Naive thymus-derived CD8-positive, alpha-beta T cell (primary cell): ENCODE measurements at places on chromosomes 1 and 21. TPM values are rescaled to one million over a fixed set of nuclear protein-coding genes. Genes with fewer than 3 reads are reported as not detected.
A peak's percentile ranks its signal among the peaks of the same experiment; 100 is the strongest.

- no peak for DNase-seq
Observed at GRCh38 chr1:210598135-210598652, 269.5 kb downstream of the HHAT start.

DNA sequence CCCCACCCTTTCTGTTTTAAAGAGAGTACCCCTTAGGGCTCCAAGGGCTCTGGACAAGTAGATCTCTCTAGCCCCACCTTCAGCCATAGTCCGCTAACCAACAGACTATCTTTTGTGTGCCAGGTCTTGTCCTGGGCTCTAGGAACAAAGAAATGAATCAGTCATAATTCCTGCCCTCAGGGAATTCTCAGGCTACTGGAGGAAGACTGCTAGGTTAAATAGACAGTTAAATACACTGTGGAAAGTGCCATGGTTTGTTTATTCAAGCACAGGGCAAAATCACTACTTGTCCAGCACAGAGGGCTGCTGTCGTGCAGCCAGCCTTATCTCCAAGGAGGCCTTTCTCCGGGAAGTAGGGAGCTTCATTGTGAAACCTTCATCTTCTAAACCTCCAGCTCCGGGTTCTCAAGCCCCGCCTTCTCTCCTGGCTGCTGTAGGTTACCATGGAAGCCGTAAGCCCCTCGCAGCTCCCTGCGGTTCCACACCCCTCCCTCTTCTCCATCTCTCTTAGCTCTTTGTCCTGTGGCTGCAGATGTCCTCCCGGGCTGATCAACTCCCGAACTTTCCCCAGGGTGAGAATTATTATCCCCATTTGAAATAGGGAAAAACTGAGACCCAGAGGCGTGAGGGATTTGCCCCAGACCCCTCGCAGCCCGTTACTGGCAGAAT, 29.8 kb downstream of the SHISAL2A start:
- DNase-seq: no peak

DNA sequence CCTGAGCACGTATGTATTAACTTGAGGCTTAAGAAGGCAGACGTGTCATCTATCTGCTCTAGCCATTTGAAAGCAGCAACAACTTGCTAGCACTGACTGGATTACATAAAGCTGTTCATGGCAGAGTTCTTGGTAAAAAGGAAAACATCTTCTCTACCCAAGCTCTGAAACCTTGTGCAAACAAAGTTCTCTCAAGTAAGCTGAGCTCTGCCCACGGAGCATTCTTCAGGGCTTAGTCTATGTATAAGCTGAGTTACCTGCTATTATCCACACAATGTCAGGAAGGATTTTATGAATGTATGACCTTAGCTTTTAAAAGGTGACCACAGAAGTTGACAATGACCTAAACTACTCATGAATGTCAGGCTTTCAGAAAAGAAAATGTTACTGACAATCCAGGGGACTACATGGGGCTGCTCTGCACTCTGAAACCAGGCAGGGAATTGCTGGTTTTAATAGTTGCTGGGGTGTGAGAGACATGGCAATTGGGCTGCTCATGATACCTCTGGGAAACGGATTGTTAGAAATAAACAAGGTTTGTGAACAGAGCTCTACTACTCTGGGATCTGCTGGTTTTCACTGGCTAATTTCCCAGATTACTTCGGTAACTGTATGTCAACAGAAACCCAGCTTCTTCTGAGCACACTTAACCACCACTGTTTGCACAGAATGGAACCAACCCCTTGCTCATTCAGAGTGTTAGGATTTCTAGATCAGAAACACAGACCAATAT, 29.6 kb upstream of the CCN1 start:
- no peak for DNase-seq

GRCh38 chr1:217134857-217135568, 411.8 kb upstream of the ESRRG start:
- DNase-seq: no peak

- DNase-seq: no peak
Observed at GRCh38 chr1:216824511-216824910, 101.3 kb upstream of the ESRRG start.

DNA sequence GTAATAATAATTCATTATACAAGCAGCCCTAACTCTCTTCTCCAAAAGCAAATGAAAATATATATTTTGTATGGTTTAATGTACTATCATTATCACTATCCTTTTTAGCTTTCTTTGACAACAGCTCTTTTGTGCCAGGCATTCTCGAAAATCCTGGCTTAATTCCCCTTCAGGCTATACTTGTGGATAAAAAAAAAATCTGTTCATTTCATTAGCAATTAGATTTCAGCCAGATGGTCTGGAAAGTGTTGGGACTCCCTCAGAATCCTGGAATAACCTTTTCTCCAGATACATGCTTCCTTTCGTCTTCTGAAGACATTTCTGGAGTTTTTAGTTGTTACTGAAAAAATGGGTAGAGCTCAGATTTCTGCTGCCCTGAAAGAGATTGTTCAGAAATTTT, 83.4 kb upstream of the PLPPR4 start:
- no peak for DNase-seq

NTMT2 gene
- not detected for polyA plus RNA-seq

GRCh38 chr1:236282425-236282716, 613 bp upstream of the ERO1B start:
- DNase-seq: peak; percentile 47

DNA sequence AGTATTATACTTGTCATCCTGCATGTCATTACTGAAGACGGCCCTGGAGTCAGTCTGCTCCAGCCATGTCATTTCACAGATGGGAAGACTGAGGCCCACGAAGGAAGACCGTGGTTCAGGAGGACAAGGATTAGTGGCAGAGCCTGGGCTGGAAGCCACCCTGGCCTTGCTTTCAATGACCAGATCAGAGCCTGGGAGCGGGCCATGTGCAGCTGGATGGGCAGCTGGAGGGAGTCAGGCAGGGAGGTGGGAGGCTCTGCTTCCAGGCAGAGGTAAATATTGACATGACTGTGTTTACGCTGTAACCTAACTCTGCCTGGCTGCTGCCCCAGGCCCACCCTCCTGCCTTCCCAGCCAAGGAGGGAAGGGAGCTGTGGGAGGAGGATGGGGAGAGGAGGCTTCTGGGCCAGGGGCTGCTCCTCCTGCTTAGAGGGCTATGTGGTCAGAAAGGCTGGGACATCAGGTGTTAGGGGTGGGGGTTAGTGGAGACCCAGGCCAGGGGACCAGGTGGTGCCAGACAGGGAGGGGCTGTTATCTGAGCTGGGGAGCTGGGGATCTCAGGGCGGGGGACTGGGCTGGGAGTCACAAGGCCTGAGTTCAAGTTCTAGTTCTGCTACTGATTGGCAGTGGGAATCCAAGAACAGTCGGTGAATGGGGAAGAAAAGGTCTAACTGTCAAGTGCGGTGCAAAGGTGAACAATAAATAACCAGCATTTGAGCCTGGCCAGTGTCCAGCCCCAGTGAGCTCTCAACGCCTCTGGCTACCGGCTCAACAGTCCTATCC, 48.5 kb upstream of the ECE1 start:
- DNase-seq: no peak

GRCh38 chr1:37914719-37915475, 32.0 kb downstream of the INPP5B start:
- DNase-seq: no peak

- DNase-seq: no peak
Observed at GRCh38 chr1:210900079-210900478, 233.9 kb downstream of the KCNH1 start.

DNA sequence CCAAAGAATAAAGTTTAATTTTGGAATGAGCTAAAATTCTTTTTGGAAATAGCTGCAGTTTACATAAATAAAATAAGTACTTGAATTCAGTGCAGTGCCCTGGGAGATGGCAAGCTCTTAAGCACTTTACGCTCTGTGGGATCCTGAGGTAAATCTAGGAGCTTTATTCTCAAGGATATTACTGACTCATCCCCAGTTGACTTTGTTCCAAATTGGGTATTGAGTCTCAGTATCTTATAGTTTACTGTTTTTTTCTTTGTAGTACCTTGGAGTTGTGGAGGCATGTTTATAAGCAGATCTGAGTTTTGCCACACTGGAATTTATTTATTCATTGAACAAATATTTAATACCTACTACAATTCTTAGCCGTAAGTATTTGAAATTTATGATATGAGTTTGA, 27.4 kb upstream of the HRNR start:
- DNase-seq: no peak

- DNase-seq: peak; percentile 67
Observed at GRCh38 chr1:36160949-36161485, 5.1 kb downstream of the MAP7D1 start.

GRCh38 chr1:48462716-48463302, 9.2 kb downstream of the SPATA6 start:
- no peak for DNase-seq

UHMK1 gene
- polyA plus RNA-seq: 75.9 TPM

DNA sequence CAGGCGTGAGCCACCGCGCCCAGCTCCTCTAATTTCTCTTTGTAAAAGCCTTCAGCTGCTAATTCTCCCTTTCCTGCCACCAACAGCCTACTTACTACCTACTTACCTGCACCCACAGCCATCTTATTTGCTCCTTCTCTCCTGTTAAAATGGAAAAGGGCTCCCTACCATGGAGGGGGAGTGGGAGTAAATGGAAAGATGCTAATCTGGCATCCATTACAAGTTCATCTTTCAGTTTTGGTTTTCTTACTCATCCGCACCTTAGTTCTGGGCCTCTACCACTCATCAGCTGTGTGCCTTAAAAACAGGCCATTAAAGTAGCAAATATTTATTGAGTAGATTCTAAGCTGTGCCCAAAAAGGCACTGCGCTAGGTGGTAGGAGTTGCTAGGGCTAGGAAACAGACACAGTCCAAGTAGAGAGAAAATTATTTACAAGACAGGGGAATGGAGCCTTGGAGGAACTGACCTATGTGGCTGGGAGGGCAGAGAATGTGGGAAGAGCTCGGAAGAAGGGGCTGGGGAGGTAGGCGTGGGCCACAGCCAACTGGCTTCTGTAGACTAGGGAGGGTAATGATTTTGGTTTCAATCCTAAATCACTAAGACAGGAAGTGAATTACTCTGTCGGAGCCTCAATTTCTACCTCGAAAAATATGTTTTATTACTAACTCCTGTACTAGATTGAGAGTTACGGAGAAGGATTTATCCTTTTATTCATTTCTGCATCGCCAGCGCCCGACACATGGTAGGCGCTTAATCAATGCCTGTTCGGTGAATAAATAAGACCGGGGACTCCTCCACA, 685 bp upstream of the DDI2 start:
- DNase-seq: no peak

DNA sequence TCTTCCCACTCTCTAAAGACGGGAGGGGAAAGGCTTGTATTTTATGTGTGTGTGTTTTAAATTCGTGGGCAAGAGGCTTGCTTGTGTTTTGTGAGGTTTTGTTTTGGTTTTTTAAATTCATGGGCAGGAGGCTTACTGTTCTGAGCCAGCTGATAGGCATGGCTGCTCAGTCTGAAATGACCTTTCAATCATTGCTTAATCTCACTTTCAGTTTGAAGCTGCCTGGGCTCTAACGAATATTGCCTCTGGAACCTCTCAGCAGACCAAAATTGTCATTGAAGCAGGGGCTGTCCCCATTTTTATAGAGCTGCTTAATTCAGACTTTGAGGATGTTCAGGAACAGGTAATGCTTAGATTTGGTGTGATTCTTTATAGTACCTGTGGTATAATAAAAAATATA, 20.3 kb upstream of the TXLNA start:
- no peak for DNase-seq

DNA sequence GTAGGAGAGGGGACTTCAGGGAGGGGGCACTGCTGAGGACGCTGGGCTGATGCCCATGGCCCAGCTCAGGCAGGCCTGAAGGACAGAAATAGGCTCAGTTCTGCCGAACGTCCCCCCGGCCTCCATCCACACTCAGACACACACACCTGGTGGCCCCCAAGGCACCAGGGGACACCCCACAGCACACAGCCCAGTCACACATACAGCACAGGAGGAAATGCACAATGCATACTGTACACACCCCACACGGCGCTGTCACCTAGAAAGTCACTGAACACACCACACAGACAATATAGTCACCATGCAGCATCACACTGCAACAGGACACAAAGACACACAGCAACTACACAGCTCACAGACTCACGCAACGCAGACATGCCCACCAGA, 562 bp downstream of the SYTL1 start:
- no peak for DNase-seq

PGLYRP4 gene
- polyA plus RNA-seq: not detected

DNA sequence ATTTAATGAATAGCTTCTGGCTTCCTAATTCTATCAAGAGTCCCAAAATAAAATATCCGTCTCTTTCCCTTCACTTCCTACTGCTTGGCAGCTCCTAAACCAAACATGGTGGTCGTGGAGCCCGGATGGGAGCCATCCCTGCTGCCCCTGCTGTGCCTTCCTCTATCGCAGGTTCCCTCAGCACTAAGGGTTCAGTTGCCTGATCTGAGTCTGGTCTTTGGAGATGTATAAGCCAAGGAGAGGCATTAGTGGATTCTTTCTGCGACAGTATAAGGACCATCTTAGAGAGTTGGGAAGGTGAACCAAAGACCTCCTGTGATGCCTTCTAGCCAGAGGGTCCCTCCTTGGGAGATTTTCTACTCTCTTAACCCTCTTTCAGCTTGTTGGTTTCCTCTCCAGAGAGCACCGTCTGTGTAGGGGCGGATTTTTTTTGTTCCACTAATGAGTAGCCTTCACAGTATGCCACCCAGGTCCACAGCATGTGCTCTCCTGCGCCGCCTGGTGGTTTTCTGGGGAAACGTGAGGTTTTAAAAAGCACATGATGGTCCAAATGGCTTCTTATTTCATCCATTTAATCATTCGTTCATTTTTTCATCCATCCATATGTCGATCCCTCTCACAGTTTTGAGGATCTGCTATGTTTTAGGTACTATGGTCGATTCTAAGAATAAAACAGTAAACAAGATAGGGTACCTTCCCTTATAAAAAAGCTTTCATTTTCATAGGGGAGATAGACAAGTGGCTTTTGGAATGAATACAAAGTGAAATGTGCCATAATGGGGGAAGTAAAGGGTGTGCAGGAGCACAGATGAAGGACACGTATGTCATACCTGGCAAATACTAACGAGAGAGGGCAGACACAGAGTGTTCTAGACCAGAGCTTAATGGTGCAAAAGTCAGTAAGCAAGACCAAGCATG, 71.0 kb downstream of the NFASC start:
- peak; percentile 16 for DNase-seq
